ENCODE measurements at places on chromosomes 1 and 21.

- DNase-seq, result no peak
Observed at GRCh38 chr1:82818586-82818985, 1017.9 kb downstream of the ADGRL2 start.

DNA sequence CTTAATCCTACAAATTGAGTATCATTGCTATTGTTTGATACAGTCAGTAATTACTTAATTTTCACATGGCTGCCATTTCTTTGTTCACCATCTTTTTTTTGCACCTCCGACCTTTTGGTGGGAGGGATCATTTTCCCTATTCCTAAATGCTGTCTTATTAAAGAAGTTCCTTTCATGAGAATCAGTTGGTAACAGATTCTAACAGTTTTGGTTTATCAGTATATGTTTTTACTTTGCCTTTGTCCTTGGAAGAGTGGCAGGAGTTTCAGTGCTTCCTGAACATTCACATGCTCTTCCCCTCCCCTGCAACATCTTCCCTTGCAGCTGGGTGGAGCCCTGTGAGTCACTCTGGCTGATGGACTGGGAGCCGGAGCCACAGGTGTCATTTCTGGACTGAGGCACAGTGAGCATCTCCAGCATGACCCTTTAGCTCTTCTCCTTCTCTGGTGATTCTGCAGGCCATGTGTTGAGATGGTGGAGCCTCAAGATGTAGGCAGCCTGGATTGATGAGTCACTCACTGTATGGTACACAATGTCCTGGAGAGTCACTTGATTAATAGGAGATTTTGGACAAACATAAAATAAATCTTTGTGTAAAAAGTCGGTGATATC, 217.7 kb downstream of the URB2 start:
- no peak for DNase-seq

DNA sequence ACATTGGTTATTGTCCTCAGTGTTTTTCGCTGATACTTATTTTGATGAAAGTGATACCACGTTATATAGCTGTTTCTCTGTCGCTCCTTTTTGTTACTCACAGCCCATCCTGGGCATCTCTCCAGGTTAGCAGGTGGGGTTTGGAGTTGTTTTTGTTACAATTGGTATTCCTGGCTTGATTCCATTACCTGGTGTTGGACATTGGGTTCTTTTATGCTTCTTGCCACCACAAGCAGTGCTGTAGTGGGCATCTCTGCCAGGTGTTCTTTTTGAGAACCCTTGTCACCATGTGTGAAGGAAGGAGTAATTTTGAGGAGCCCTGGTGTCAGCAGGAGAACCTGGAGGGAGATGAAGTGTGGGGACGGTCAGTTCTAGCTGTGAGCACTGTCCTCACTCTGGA, 47.5 kb upstream of the PWP2 start:
- no peak for DNase-seq

DNA sequence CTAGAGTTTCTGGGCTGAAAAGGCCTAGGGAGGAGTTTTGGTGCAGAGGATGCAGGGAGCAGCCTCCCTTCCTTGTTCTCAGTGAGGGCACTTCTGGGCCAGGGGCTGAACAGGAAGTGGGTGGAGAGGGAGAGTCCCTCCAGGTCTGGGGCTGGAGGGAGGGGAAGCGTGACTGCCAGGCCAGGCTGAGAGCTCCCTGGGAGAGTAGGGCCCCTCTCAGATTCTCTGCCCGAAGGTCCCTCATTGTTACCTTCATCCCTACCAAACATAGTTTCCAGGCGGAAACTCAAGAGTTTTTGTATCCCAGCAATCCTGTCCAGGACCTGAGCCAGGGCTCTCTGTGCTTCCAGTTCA, 36.8 kb downstream of the CITED4 start:
- no peak for DNase-seq

DNA sequence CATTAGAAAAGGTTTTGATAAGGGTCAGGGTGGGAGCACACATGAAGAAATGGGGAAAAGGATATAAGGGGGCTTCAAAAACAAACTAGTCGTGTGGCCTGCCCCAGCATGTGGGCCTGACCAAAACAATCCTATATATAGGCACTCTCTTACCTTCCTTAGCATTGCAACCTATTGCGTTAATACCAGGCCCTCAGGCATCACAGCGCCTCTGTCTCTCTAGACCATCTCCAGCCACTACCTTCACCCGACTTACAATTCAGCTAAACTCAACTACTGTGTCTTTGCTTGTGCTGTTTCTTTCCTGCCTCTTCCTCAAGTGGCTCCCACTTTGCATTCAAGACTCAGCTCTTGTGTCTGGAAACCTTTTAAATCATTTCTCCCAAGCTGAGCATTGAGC, 47.0 kb upstream of the GJA5 start:
- no peak for DNase-seq

DNA sequence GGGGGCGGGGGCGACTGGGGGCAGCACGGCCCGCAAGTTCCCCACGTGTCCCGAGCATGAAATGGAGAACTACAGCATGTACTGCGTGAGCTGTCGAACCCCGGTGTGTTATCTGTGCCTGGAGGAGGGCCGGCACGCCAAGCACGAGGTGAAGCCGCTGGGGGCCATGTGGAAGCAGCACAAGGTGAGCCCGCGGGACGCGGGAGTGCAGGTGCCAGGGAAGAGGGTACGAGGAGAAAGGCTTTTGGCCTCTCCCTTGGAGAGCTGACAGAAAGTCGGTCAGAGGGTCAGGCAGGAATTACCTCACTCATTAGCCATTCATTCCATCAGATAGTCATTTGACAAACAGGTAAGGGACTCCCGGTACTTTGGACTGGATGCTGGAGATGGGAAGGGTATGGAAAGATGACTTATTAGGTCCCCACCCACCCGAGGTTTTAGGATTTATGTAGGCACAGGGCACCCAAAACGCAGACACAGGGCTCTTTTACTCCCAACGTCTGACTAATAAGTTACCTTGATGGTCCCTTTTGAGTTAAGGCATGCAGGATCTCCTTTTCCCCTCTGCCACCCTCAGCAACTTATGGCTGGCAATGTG, 2.1 kb downstream of the TRIM67 start:
- no peak for DNase-seq

- no peak for DNase-seq
Observed at GRCh38 chr1:44696789-44697345, 22.4 kb downstream of the ARMH1 start.

DNA sequence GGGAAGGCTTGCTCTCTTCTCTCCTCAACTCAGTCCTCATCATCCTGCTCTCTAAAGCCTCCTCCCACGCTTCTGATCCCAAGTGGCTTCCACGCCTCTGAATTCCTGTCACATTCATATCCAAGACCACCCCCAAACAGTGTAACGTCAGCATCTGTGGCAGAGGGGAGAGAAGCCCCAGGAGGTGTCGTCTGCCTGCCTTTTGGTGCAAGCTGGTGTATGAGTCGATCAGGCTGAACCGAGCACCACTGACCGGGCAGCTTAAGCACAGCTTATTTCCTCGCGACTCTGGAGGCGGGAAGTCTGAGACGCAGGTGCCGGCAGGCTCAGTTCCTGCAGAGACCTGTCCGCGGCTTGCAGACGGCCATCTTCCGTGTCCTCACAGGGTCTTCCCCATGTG, 123.8 kb upstream of the RAB4A start:
- DNase-seq, result no peak

DNA sequence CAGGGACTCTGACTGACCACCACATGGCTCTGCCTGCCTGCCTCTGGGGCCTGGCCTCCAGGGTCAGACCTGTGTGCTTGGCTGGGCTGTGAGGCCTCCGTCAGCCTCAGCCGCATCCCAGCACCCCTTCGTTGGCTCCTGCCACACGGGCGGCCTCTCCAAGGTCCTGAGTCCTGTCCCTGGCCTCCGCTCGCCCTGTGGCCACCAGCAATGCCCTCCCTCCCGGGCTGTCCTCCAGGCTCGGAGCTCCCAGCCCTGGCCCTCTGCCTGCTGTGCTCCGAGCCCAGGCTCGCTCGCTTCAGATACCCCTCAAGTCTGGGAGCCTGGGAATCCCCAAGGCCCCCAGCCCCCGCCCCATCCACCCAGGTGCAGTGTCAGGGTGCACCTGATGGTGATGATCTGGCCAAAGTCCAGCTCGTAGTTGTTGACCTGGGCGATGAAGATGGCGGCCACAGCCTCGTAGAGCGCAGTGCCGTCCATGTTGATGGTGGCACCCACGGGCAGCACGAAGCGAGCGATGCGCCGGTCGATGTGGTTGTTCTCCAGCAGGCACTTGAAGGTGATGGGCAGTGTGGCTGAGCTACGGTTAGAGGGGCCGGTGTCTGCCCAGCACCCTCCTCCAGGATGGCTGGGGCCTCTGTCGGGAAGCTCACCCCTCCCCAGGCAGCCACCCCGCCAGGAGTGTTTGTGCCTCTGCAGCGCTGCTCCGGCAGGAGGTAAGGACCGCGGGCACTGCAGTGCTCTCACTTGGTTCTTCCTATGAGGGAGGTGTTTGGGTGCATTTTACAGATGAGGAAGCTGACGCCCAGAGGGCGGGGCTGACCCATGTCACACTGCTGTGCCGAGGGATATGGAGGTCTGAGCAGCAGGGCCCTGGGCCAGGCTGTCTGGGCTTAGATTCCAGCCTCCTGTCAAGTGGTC, 28.5 kb downstream of the PODN start:
- DNase-seq, result no peak

DNA sequence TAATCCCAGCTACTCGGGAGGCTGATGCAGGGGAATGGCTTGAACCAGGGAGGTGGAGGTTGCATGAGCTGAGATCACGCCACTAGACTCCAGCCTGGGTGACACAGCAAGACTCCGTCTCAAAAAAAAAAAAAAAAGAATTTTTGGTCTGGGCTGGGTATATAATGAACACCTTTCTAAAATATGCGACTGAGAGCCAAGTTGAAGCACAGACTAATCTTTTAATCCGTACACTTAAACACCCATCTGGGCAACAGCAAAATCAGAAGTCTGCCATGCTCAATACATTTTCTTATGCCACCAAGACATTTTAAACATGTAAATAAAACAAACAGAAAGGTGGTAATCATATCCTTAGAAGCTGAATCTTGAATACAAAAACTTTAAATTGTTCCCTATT, 31.6 kb upstream of the ABCB10 start:
- no peak for DNase-seq

DNA sequence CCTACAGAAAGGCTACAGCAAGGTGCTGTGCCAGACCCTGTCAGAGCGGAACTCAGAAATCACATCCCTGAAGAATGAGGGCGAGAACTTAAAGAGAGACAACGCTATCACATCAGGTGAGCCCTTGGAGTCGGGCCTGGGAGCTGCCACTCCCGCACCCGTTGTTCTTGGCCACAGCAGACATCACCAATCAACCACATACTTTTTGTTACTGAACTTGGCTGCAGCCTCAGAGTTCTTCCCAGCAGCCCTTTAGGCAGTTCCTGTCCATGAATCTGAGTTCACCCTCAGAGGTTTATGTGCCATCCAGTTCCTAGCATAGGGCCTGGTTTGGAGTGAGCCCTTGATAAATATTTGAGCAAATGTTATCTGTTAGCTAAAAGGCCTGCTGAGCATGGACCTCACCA, 61.6 kb downstream of the FHAD1 start:
- DNase-seq, result no peak

GRCh38 chr1:226942392-226942791, 2.3 kb downstream of the COQ8A start:
- no peak for DNase-seq

DNA sequence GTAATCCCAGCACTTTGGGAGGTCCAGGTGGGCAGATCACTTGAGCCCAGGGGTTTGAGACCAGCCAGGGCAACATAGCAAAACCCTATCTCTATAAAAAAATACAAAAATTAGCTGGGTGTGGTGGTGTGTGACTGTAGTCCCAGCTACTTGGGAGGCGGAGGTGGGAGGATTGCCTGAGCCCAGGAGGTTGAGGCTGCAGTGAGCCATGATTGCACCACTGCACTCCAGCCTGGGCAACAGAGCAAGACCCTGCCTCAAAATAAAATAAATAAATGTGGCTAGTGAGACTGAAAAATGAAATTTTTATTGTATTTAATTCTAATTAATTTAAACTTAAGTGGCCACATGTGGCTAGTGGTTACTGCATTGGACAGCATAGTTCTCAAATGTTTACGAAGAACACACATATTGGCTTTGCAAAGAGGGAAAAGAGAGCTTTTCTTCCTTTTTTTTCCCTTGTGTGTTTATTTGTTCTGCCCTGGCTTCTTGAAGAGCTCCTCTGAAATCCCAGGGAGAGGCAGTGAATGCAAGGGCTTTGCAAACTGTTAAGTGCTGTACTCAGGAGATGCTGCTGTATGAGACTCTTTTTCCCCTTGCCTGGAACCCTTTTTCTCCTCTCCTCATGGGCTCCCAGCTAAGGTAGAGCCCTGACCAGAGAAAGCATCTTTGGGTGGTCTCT, 59.0 kb upstream of the RPL11 start:
- no peak for DNase-seq

GRCh38 chr1:35876988-35877387, 6.0 kb upstream of the AGO1 start:
- DNase-seq, result no peak

DNA sequence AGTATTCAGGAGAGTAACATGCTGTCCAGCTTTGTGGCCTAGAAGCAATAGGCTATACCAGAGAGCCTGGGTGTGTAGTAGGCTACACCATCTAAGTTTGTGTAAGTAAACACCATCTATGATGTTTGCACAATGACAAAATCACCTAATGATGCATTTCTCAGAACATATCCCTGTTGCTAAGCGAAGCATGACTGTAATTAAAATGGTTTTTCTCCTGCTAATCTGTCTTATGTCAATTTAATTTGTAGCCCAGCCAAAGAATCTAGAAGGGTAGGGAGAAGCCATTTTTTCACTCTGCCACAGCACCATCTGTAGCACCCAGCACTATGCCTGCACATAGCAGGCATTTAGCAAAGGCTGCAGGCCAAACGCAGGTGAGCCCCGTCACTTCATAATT, 2.0 kb upstream of the TTC24 start:
- no peak for DNase-seq

DNA sequence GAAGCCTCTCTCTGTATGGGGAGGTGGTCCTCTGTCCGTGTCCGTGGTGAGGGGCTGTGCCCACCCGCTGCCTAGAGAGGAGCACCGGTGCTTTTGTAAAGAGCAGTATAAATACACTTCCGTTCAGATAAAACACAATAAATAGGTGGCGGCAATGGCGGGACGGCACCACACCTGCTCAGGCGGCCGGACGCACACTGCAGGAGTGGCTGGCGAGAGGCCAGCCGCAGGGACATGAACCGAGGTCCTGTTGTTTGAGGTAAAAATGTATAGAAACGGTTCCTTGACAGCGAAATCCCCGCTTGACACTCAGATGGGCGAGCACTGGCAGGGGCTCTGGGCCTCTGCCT, 40.8 kb downstream of the KRTAP10-1 start:
- no peak for DNase-seq

Measured in stimulated activated CD8-positive, alpha-beta memory T cell treated with anti-CD3 and anti-CD28 coated beads, Interleukin-15, amount 100 ng/mL, for 24 hours (primary cell).